ENCODE measurements at places on chromosomes 6 and 20. TPM values are rescaled to one million over a fixed set of nuclear protein-coding genes. Genes with fewer than 3 reads are reported as not detected.

CASP8AP2 gene
- total RNA-seq, result 11.5 TPM

GRCh38 chr20:56627122-56628014 is 1.7 kb upstream of the TFAP2C start:
- DNase-seq, result no peak

GRCh38 chr6:8589941-8590729 is 154.8 kb upstream of the SLC35B3 start:
- no peak for DNase-seq

DNA sequence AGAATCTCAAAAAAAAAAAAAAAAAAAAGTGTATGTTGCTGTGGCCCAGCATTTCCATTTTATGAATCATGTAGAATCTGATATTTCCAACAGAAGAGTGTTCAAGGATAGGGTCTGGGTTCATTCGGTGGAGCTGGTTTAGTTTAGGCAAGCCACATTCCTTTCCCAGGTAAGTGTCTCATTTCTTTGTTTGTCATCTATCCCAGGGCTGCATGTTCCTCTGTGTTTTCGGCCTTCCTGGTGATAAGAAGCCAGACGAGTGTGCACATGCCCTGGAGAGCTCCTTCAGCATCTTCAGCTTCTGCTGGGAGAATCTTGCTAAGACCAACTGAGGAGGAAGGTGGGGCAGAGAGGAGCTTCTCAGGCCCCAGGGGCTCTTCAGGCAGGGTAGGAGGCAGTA is 38.2 kb downstream of the NFYA start:
- no peak for DNase-seq

SMPDL3A gene
- total RNA-seq, result 17.1 TPM

RPP21 gene
- total RNA-seq, result 60.2 TPM

HLA-DOA gene
- total RNA-seq, result 9.7 TPM

- no peak for DNase-seq
Measured at GRCh38 chr6:156697225-156697830, 79.8 kb upstream of the ARID1B start.

GRCh38 chr6:10886691-10887502 is at the start of gene SYCP2L:
Gene SYCP2L, plus strand, starts transcription at chr6:10887052. Its CDS starts 75 bp downstream, at chr6:10887127.
- no peak for DNase-seq

DNA sequence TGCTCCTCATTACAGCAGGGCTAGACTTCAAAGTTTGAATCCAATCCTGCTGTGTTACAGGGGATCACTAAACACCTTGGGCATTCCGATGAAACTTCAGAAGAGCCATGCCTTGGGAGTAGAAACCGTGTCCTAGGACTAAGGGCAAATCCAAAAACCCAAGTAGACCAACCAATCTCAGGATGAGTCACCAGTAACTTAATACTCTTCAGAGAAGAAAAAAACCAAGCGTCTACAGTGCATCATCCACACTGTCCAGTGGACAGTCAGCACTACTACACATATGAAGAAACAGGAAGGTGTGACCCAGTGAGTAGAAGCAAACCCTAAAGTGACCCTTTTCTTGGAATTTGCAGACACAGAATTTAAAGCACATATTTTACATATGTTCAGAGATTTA is 39.5 kb upstream of the VAPB start:
- no peak for DNase-seq

- no peak for DNase-seq
Measured at GRCh38 chr6:7938562-7939183, 28.1 kb upstream of the TXNDC5 start.

DNA sequence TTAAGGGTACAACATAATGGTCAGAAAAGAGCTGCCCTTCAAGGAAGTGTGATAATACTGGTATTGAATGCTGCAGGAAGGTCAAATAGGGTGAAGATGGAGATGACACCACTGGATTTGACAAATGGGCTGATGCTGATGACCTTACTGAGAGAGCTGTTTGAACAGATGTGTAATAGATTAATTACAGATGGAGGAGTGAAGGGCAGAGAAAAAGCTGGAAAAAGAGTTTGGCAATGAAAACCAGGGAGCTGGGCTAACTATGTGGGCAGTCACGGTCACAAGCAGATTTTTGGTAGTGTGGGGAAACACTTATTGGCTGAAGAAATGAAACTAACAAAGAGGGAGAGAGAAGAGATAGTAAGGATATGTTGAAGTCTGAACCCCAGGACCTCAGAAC is 83.6 kb upstream of the ENPP5 start:
- no peak for DNase-seq

- no peak for DNase-seq
Measured at GRCh38 chr6:24898676-24899075, 37.1 kb downstream of the RIPOR2 start.

DNA sequence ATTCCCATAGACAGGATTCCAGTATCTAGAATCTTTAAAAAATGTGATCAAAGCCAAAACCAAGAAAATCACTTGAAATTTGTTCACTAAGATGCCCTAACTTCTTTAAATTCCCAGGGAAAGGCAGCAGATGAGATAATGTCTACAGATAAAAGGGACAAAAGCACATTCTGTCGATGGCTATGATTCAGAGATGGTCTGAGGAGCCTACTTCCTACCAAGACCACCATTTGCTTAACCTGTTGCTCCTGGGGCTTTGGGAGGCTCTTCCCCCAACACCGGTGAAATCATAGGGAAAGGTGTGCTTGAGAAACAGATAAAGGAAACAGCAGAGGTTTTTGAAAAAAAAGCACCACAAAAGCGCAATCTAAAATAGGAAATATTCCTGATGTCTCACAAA is 118.3 kb upstream of the MAP7 start:
- no peak for DNase-seq

MAS1 gene
- not detected for total RNA-seq

DNA sequence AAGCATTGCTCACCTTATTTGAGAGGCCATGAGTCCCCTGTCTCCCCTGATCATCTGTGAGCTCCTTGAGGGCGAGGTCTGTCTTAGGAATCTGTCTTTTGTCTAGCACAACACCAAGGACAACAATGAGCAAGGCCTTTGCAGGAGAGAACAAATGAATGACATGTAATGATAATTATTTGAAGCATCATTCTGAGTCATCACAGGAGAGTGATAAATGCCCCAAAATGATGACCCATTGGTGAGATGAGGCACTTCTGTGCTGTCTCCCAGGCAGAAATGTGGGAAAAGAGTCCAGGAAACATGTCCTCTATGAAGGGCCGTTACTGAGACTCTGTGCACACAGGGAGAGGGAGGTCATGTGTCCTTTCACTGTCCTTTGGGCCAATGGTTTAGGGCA is 105.2 kb upstream of the LRFN2 start:
- no peak for DNase-seq

GRCh38 chr20:4247898-4248858 is 232.8 kb upstream of the RNF24 start:
- DNase-seq, result no peak

- DNase-seq, result no peak
Measured at GRCh38 chr6:43738877-43739641, 31.0 kb upstream of the VEGFA start.

SPAG4 gene
- total RNA-seq, result 4.2 TPM

JPH2 gene
- 32.0 TPM for total RNA-seq

SMIM13 gene
- 6.9 TPM for total RNA-seq

IMPG1 gene
- total RNA-seq, result not detected

GRCh38 chr6:97865612-97866011 is 582.6 kb upstream of the MMS22L start:
- DNase-seq, result no peak

GRCh38 chr6:53142810-53143209 is 5.8 kb downstream of the GCM1 start:
- DNase-seq, result no peak

HLA-A gene
- total RNA-seq, result 182 TPM

GRCh38 chr6:11094411-11094851 is 797 bp downstream of the SMIM13 start:
- no peak for DNase-seq

GRCh38 chr6:102411796-102412195 is 1018.3 kb downstream of the GRIK2 start:
- DNase-seq, result no peak

PPP1R3D gene
- 14.7 TPM for total RNA-seq
